Activated naive CD8-positive, alpha-beta T cell treated with anti-CD3 and anti-CD28 coated beads, Interleukin-2, amount 10 ng/mL, durations not matched to agents 7 days and 5 days (primary cell): ENCODE measurements at places on chromosomes 5 and 9. TPM values are rescaled to one million over a fixed set of nuclear protein-coding genes. Genes with fewer than 3 reads are reported as not detected.

GRCh38 chr9:112382066-112382465 lies 2.2 kb downstream of the HSDL2 start:
- H3K27me3 ChIP-seq = no peaks in the 10 kb centered on the region
- DNase-seq = no peak
- H3K4me3 ChIP-seq = no peak overlapping the region
- H3K27ac ChIP-seq = no peak overlapping the region

DNA sequence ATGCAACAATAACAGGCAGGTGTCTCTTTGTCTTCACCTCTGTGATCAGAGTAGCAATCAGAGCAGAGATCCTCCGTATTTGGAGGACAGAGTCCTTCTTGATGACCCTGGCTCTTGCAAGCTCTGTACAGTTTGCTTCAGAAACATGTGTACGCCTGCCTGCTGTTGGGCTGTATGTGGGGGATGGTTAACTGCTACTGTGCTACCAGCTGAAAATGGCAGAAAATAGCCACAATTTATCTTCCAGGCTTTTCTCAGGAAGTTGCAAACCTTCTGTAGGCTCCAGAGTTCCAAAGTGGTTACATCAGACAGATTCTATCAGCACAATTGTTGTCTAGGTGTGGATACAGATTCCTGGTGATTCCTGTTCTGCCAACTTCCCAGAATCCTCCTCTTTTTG lies 35.5 kb downstream of the DDX46 start:
- H3K27me3 ChIP-seq = no peaks in the 10 kb centered on the region
- H3K27ac ChIP-seq = no peak overlapping the region
- H3K36me3 ChIP-seq = peaks cover 33% of the 10 kb centered on the region
- no peak overlapping the region for H3K4me3 ChIP-seq
- DNase-seq = no peak

GRCh38 chr5:72194846-72195245 lies 87.6 kb downstream of the MAP1B start:
- peak overlapping the region; percentile 19 for H3K4me3 ChIP-seq
- H3K36me3 ChIP-seq = no peaks in the 10 kb centered on the region
- no peak for DNase-seq
- peaks cover 36% of the 10 kb centered on the region for H3K27me3 ChIP-seq
- H3K4me1 ChIP-seq = peaks cover 7% of the 10 kb centered on the region

- peaks cover 12% of the 10 kb centered on the region for H3K27me3 ChIP-seq
- H3K27ac ChIP-seq = no peak overlapping the region
- DNase-seq = no peak
- no peak overlapping the region for H3K4me3 ChIP-seq
Measured at GRCh38 chr5:43564289-43564850, 7.5 kb upstream of the PAIP1 start.

Gene GABRP
- total RNA-seq = not detected

- H3K4me3 ChIP-seq = no peak overlapping the region
- no peaks in the 10 kb centered on the region for H3K27me3 ChIP-seq
- no peaks in the 10 kb centered on the region for H3K4me1 ChIP-seq
- no peak for DNase-seq
- no peak overlapping the region for H3K27ac ChIP-seq
Measured at GRCh38 chr5:163772241-163772640, 266.8 kb downstream of the MAT2B start.
